Frontal cortex (tissue), 4 donors: ENCODE measurements at places on chromosomes 11 and 22.

DNA sequence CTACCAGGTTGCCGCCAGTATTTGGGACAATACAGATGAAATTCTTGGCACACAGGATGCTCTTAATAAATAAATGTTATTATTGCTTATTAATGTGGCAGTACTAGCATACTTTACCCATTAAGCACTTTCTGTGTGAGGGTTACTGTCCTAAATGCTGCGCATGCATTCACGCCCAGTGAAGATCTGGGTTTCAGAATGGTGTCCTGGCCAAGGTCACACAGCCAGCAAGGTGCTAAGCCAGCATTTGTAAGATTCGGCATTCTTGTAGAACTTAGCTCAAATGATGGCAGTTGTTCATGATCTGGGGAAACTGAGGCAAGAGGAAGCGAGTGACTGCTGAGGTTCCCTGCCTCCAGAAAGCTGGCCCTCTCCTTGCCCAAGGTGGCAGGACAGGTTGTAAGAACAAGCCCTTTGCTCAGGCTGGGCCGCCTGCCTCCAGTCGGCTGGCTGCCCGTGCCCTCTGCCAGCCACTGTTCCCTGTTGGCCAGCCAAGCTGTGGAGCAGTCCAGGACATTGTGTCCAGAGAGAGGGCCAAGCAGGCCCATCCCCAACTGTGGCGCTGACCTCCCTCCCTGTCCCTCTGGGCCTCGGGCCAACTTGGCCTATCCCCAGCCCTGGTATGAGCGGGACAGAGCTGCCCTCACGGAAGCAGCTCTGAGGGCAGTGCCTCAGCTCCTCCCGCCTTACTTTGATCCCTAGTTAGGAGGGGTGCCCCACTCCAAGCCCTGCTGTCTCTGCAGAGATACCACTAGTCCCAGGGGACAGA lies 28.8 kb downstream of the TOB2 start:
- peak; percentile 66 for DNase-seq

GRCh38 chr11:72098741-72099140 lies 4.4 kb downstream of the LAMTOR1 start:
- no peak for DNase-seq

DNA sequence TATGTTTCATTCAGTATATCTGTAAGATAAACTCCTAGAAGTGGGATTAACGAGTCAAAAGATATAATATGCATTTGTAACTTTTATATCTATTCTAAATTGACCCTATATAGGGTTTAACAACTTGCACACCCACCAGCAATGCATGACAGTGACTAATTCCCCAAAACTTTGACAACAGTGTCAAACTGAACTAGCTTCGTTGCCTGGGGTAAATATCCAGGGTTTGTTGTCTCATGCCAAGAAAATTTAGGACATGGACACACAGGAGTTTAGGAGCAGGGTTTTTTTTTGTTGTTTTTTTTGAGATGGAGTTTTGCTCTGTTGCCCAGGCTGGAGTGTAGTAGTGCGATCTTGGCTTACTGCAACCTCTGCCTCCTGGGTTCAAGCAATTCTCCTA lies 5.1 kb downstream of the SNU13 start:
- DNase-seq = no peak

DNA sequence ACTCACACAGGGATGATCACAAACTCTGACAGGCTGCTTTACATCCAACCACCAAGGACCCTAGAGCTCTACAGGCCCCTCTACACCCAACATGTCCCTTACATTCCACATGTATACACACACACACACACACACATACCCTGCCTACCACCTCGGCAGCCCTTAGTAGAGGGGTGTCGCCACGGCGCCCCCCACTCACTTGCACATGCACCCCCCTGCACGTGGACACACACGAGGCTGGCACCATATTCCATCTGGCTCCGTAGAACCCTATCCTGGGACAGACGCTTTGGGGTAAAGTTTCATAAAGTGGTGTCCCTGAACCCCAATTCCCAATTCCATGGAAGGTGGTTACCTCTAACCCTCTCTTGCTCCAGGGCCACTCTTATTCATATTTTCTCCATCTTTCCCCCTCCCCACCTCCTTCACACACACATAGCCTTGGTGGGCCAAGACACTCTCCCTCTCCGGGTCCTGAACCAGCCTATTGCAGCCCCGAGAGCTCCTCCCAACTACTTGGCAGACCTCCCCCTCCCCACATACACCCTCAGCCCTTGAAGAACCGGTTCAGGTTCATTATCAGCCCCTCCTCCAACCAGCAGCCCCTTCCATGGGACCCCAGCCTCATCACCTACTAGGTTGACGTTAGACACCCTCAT lies 809 bp downstream of the PDE2A start:
- DNase-seq = no peak

GRCh38 chr11:32153747-32154146 lies 62.9 kb downstream of the RCN1 start:
- DNase-seq = no peak
